Retinal pigment epithelial cell (primary cell): ENCODE measurements at places on chromosomes 5 and 9.

- no peak for DNase-seq
Observed at GRCh38 chr9:114060711-114061110, 17.4 kb downstream of the AMBP start.

- peak; percentile 65 for DNase-seq
Observed at GRCh38 chr5:170633235-170634081, 129.6 kb downstream of the KCNIP1 start.

DNA sequence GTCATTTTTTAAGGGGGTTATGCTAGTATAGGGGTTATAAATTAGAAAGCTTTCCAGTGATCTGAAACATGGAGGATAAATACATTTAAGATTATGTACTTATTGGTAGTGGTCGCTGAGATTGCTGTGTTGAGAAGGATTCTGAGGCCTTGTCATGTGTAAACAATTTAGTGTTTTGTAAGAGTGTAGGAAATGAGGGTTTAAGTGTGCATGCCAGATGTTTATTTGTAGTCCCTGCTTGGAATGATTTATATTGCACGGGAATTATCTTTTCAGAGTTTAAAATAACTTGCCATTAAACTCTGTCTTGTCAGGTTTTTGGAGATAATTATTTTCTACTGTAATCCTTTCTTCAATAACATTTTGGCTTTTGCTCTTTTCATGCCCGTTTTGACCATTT, 19.4 kb downstream of the ZNF618 start:
- DNase-seq, result no peak

DNA sequence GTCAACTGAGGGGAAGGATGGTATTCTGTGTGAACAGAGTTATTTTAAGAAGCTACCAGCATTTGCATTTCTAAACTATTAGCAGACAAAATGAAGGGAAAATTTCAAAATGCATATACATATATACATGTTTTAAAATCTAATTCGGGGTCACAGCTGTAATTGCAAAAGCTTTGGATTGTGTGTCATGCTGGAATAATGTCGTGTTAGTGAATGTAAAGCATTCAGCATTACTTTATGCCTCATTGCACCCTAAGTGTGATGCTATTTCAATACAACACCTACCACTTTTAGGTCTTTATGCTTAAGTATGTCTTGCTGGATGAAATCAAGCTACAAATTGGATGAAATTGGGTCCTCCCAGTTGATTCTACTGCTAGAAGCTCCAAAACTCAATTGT, 687.6 kb upstream of the MEF2C start:
- DNase-seq, result peak; percentile 44

DNA sequence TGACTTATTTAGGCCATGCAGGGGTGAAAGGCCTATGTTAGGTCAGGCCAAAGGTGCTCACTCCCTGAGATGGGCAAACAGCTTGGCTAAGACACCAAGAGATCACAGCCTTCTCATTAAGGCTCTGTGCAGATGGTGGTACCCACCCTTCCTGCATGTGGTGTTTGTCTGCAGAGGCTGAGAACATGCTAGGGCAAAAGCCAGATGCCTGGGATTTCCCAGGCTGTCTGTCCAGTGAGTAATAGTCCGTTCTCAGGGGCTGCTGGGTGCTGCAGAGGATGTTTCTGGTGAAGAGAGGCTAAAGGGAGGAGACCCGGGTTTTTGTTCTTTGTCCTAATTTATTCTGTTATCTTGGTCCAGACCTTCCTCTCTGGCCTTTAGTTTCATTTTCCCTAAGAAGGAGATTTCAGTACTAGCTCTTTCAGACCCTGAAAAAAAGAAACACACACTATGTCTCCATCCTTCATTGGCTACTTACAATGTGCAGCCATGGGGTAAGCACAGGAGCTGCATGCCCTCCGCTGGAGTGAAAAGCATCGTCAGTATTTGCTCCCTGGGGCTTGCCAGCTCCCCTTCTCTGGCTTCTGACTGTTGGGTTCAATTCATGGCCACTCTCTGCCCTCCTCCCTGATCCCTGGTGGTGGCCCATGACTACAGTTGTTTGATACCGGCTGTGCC, 23.4 kb upstream of the GLRA1 start:
- DNase-seq, result no peak

DNA sequence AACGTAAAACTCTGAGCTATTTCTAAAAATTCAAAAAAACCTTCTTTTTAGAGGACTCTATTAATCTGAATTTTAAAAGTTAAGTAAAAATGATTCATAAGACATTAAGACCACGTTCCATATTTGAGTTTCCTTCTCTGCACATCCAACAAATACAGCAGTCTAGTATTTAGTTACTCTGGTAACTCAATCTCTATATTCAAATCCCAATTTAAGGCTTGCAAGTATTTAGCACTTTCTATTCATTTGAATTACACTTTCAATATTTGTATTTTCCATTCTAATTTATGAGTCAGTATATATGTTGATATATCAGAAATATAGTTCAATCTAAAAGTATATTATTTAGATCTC, 17.7 kb downstream of the RFX3 start:
- DNase-seq, result no peak

- DNase-seq, result no peak
Observed at GRCh38 chr9:134100040-134100439, 32.2 kb upstream of the BRD3 start.

DNA sequence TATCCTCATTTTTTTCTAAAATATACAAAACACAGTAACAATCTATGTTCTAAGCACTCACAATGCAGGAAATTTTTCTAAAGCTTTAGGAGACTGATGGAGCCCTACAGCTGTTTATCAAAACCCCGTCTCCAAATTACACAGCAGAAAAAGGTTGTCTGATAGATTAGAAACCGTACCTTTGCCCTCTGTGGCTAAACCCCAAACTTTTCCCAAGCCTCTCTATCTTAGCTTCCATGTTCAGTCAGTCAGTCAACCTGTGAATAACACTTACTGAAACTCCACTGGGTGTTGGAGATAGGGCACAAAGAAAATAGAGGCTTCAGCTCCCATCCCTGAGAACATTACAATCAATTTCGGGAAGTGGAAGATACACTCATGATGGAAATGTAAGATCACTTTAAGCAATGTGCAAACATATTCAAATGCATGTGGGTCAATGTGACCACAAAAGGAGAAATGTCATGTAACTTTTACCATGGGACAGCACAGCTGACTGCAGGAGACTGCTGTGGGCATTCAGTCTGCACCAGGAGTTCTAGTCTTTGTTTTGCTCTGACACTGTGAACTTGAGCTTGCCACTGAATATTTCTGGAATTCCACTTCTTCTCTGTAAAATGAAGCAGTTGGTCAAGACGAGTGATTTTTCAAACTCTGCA, 279.5 kb upstream of the PIK3R1 start:
- no peak for DNase-seq

DNA sequence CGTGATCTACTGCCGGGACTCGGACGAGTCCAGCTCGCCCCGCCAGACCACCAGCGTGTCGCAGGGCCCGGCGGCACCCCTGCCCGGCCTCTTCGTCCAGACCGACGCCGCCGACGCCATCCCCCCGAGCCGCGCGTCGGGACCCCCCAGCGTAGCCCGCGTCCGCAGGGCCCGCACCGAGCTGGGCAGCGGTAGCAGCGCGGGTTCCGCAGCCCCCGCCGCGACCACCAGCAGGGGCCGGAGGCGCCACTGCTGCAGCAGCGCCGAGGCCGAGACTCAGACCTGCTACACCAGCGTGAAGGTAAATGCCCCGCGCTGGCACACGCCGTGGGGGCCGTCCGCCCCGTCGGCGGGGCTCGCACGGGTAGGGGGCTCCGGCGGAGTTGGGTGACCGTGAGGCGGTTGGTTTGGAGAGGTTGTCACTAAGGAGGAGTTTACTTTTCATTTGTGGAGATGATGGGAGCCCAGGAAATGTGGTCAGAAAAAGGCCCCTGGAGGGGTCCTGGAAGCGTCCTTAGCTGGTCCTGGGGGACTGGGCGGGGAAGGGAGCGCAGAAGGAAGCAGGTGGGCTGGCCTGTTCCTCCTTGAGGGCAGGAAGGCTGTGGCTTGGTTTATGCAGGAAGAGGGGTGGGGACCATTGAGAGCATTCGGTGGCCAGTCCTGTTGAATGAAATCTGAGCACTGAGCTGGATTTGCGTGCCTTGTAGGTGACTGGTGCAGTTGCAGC, 647 bp downstream of the PDE8B start:
- no peak for DNase-seq

- DNase-seq, result no peak
Observed at GRCh38 chr5:173819521-173819920, 68.6 kb upstream of the CPEB4 start.

DNA sequence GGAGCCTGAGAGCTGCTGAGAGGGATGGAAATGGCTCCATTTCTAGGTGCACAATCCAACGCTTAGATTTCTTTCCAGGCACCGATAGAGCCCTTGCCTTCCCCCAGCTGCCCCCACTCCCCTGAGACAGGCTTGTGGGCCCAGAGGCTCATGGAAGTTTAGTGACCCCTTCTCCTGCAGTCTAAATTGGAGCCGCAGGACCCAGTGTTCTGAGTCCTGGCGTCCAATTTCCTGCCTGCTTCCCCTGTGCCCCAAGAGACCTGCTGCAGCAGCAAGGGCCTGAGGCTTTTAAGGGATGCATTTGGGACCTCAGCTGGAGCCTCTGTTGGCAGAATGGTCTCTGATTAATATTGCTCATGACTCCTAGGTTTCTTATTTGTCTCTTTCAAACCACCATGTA, 61.7 kb downstream of the RGS3 start:
- DNase-seq, result no peak

- DNase-seq, result no peak
Observed at GRCh38 chr5:94575196-94575595, 43.2 kb downstream of the KIAA0825 start.

DNA sequence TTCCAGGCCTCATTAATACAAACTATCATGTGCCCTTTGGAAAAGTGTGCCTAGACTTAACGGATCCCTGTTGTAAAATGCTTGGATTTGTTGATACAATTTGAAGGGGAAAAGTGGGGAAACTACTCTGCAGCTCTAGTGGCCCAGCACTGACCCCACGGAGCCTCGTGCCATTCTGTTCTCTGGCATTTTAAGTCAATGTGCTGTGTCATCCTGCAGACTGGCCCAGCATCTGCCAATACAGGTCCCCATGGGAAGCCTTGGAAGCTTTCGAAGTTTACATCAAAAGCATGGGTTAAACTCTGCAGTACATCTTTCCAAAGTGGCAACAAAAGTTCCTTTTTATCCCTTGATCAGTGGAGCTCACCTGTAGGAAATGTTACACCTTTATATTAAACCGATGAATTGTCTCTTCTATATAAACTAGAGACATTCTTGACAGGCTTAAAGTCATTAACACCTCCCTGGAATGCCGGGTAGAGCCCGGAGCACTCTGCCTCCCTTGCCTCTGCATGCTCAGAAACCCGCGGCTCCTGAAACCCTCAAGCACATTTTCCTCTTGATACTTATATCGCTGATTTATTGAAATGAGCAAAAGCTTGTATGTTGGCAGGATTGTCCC, 596.0 kb upstream of the ADAMTS16 start:
- no peak for DNase-seq

DNA sequence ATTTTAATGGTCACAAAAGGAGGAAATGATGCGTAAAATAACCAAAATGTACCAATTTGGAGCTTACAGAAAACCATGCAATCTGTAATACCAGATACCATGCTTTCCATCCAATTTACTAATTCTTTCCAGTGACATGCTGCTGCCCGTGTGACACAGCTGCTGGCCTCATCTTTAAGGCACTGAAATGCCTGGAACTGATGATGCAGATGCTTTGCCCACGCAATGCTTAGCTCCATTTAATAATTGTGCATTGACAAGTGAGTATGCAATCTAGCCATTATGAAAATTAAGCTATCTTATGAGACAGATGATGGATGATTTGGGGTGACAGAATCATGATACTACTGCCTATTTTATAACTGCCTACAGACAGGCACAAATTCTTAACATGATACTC, 169.2 kb upstream of the CTNND2 start:
- no peak for DNase-seq

DNA sequence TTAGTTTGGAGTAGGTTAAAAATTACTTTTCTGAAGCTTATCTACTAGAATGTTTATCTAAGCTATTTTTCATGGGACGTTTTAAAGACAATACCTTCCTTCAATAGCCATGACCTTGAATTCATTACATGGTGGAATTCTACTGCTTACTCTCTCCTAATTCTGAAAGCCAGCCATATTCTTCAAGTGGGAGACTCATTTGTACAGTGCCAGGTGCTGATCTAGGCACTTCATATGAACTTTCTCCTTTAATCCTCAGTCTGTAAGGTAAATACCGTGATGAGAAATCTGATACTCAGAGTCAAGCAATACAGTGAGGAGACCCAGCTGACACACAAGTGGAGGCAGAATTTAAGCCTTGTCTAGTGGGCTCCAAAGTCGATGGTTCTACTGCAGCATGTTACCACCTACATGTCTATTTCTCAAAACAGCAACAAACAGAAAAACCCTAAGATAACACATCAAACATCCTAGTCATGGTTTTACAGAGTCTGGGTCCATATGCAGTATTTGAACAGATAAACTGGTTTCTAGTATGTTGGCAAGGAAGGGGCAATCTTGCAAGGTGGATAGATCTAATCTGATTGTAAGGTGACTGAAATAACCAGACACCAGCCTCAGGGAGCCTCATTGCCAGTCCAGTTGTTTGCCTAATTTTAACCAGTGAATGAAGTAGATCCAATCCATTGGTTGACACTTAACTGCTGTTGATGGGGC, 243.7 kb downstream of the PIK3R1 start:
- no peak for DNase-seq

DNA sequence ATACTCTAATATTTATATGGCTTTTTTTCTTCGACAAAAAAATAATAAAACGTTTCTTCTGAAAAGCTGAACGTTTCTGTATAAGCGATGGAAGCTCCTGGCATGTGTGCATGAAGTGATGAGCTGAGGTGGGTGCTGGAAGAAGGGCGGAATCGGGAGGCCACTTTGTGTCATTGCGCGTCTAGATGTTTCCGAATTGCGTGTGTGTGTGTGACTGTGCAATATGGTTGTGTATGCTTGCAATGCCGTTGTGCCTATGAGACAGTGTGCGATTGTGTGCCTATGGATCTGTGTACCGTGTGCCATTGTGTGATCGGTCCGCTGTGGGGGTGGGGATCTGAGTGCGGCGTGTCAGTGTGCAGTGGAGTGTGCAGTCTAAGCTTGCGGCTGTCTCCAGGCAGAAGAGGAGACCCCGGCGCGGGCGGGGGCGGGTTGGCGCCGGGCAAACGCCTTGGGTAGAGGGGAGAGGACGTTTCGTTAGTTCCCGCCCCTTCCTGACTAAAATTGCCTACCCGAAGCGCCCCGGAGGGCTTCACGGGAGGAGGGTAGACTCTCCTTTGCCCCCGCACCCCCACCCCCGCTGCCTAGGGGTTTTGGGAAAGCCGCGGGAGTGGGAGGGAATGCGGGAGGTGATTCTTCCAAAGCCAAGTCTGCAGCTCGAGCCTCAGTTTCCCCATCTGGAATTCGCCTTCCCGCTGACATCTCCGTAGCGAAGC, 24.2 kb downstream of the PCDHGC5 start:
- no peak for DNase-seq

DNA sequence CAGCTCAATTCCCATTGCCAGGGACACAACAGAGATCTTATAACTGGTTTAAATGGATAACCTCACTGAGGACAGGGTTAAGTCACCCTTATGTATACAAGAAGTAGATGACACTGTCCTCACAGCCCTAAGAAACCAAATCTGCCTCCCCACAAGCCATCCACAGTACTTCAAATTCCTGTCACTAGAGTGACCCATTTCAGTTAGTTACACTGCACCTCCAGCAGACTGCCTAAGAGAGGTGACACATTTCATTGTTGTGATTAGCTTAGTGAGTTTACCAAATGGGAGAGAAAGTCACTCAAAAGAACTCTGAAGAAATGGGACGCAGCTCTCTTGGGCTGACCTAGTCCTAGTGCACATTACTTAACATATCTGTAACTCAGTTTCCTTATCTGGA, 53.6 kb upstream of the HTR1A start:
- DNase-seq, result no peak
